Keratinocyte (primary cell): ENCODE measurements at places on chromosomes 16 and 17. TPM values are rescaled to one million over a fixed set of nuclear protein-coding genes. Genes with fewer than 3 reads are reported as not detected.

Gene CACNG1
- not detected in 3 replicates for polyA plus RNA-seq

Gene ANKFN1
- polyA plus RNA-seq = 0.06 to 0.12 TPM (median 0.08 TPM) in 3 replicates

Gene MIS12
- polyA plus RNA-seq = 9.1 to 20.6 TPM (median 15.0 TPM) in 3 replicates

Gene EPN3
- polyA plus RNA-seq = 50.7 to 155 TPM (median 66.7 TPM) in 3 replicates

Gene ITGAX
- polyA plus RNA-seq = 0.03 to 0.11 TPM (median 0.04 TPM) in 3 replicates

Gene KRTAP9-8
- not detected in 3 replicates for polyA plus RNA-seq

- H3K4me3 ChIP-seq = no peak overlapping the region
- no peak for DNase-seq
- H3K4me1 ChIP-seq = no peaks in the 10 kb centered on the region
Observed at GRCh38 chr16:8632675-8633182, 11.2 kb downstream of the METTL22 start.

DNA sequence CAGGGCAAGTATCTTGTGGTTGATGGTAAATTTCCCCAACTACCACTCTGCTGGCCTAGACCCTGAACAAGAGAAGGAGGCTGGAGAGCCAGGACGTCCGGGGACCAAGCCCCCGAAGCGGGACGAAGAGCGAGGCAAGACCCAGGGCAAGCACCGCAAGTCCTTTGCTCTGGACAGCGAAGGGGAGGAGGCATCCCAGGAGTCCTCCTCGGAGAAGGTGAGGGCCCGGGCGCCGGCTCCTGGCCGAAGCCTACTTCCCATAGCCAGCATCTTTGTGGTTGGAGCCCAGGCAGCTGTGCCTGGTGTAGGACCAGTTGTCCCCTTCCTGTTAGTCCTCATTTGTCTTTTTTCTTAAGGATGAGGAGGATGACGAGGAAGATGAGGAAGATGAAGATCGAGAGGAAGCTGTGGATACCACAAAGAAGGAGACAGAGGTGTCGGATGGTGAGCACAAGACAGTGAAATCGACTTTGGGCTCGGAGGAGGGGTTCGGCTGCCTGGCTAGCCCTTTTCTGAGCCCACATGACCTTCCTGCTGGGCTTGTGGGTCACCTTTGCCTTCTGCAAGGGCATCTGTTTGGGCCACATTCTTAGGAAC is 11.8 kb downstream of the SETD1A start:
- no peak for DNase-seq
- no peak overlapping the region for H3K4me3 ChIP-seq
- H3K27me3 ChIP-seq = no peaks in the 10 kb centered on the region

- no peak for DNase-seq
- no peaks in the 10 kb centered on the region for H3K4me1 ChIP-seq
- no peak overlapping the region for H3K4me3 ChIP-seq
- no peak overlapping the region for H3K27ac ChIP-seq
Observed at GRCh38 chr17:79595921-79596320, 14.9 kb downstream of the RBFOX3 start.

DNA sequence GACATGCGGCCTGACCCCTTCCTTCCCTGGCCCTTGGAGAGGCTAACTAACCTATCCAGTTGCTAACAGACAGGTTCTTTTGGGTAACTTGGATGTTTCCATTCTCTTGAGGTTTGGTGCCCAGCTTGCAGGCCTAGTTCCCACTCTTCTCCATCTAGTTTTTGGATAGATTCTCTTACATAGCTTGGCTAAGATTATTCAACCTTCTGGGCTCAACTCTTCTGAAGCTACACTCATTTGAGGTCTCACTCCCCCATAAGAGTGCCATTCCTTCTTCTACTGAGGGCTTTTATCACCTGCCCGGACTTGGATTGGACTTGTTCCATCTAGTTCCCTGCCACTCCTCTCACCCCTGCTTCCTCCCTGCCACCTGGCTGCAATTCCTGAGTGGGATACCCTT is 44.1 kb upstream of the MARCHF10 start:
- no peaks in the 10 kb centered on the region for H3K36me3 ChIP-seq
- H3K4me3 ChIP-seq = no peak overlapping the region
- H3K27me3 ChIP-seq = no peaks in the 10 kb centered on the region
- H3K4me1 ChIP-seq = no peaks in the 10 kb centered on the region
- H3K27ac ChIP-seq = no peak overlapping the region

GRCh38 chr17:14762736-14763479 is 462.0 kb downstream of the HS3ST3B1 start:
- H3K4me3 ChIP-seq = no peak overlapping the region
- H3K27me3 ChIP-seq = no peaks in the 10 kb centered on the region
- no peaks in the 10 kb centered on the region for H3K36me3 ChIP-seq

- H3K27ac ChIP-seq = peak overlapping the region; percentile 77
- H3K4me3 ChIP-seq = peak overlapping the region; percentile 15
- H3K27me3 ChIP-seq = no peaks in the 10 kb centered on the region
- H3K4me1 ChIP-seq = peaks cover 4% of the 10 kb centered on the region
Observed at GRCh38 chr17:51085150-51085805, 35.4 kb downstream of the SPAG9 start.

GRCh38 chr16:75495076-75495674 is at the start of gene CHST6:
Gene CHST6, minus strand, starts transcription at chr16:75495441. Its CDS starts 15,613 bp downstream, at chr16:75479828.
- H3K4me3 ChIP-seq = peak within 1 kb of the TSS; percentile 46
- H3K36me3 ChIP-seq = no peaks in the 10 kb centered on the region
- H3K27ac ChIP-seq = no peak within 1 kb of the TSS

GRCh38 chr16:50538411-50539052 is 9.7 kb upstream of the NKD1 start:
- DNase-seq = no peak
- H3K36me3 ChIP-seq = no peaks in the 10 kb centered on the region
- H3K4me1 ChIP-seq = peaks cover 18% of the 10 kb centered on the region
- H3K27ac ChIP-seq = peak overlapping the region; percentile 10
- no peaks in the 10 kb centered on the region for H3K27me3 ChIP-seq

- no peak for DNase-seq
- no peak overlapping the region for H3K27ac ChIP-seq
- no peak overlapping the region for H3K4me3 ChIP-seq
- peaks cover 6% of the 10 kb centered on the region for H3K4me1 ChIP-seq
Observed at GRCh38 chr17:50961282-50962220, 95.4 kb upstream of the TOB1 start.

DNA sequence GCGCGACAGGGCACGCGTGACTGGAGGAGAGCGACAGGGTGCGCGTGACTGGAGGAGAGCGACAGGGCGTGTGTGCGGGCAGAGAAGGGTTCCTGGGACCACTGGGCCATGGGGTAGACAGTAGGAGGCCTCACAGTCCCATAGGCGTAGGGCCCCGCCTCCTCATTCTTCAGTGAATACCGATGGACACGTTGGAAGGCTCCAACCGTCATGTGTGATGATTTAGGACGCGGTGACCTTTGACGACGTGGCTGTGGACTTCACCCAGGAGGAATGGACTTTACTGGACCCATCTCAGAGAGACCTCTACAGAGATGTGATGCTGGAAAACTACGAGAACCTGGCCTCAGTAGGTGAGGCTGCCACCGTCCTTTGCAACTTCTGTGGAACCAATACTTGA is 5.4 kb downstream of the ZNF778 start:
- peaks cover 33% of the 10 kb centered on the region for H3K36me3 ChIP-seq
- peaks cover 3% of the 10 kb centered on the region for H3K4me1 ChIP-seq
- no peak overlapping the region for H3K27ac ChIP-seq
- H3K27me3 ChIP-seq = no peaks in the 10 kb centered on the region
